ENCODE measurements at places on chromosomes 5 and 9. TPM values are rescaled to one million over a fixed set of nuclear protein-coding genes. Genes with fewer than 3 reads are reported as not detected.

DNA sequence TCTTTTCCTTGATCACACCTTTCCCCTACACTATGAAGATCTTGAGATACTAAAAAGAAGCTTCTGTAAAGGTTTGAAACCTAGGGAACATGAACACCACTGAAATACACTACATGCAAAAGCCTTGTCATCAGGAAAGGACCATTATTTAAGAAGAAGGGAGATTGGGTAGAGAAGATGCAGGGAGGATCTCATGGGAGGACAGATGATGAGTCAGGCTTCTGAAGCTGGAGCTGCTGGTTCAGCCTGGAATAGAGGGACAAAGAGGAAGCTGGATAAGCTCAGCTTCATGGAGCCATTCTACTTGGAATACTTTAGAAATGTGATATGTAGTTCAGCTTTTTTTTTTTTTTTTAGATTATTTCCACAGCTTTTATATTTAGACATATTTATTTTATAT, 169.8 kb downstream of the MAN2A1 start:
- no peak for DNase-seq

GRCh38 chr9:114954956-114955582, 24.7 kb upstream of the TNFSF8 start:
- no peak for DNase-seq

GRCh38 chr5:73114044-73114688, 6.2 kb upstream of the TMEM171 start:
- no peak for DNase-seq

DNA sequence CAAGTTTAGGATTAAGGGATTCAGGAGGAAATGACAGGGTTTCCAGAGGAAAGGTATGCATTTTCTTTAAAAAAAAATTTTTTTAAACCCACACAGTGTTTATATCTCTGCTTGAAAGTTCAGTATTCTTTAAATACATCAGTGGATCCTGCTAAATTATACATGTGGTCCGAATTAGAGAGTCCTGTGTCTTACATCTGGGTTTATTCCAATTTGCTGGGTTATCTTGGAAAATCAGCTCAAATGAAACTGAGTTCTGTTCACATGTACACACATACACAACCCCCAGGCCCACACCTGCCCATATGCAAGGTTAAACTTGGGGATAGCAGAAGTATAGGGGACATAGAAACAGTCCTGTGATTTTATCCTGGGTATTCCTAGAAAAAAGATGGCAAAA, 493.7 kb downstream of the ZNF608 start:
- no peak for DNase-seq

DNA sequence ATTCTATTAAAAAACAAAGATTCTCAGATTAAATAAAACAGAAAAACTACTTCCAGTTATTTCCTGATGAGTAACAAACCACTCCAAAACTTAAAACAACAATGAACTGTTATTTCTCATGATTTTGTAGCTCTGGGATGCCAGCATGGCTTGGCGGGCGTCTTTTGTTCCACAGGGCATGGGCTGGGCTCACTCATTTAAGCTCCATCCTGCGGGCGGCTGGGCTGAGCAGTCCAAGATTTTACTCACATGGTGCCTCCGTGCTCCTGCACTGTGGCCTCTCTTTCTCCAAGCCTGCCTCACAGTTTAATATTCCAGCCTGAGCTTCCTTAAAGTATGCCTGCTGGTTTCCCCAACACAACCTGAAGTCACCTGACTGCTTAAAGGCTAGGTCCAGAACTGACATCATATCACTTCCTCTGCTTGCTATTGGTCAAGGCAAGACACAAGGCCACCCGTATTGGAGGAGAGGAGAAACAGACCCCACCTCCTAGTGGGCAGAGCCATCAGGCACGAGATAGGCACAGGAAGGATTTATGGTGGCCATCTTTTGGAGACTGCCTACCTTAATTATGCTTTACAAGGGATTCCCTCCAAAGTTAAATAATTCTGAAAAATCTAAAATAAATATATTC, 41.6 kb upstream of the ZBTB43 start:
- DNase-seq, result no peak

- no peak for DNase-seq
Observed at GRCh38 chr5:180599981-180600553, 8.8 kb upstream of the SCGB3A1 start.

GRCh38 chr9:94868464-94868863, 142.0 kb downstream of the AOPEP start:
- DNase-seq, result no peak

JAK2 gene
- 2.3 TPM for total RNA-seq

ABO gene
- 0.10 TPM for total RNA-seq

PCDHB13 gene
- total RNA-seq, result 1.0 TPM

FUT7 gene
- total RNA-seq, result not detected
